H4 (cell line): ENCODE measurements at places on chromosomes 2 and 18. TPM values are rescaled to one million over a fixed set of nuclear protein-coding genes. Genes with fewer than 3 reads are reported as not detected.

DNA sequence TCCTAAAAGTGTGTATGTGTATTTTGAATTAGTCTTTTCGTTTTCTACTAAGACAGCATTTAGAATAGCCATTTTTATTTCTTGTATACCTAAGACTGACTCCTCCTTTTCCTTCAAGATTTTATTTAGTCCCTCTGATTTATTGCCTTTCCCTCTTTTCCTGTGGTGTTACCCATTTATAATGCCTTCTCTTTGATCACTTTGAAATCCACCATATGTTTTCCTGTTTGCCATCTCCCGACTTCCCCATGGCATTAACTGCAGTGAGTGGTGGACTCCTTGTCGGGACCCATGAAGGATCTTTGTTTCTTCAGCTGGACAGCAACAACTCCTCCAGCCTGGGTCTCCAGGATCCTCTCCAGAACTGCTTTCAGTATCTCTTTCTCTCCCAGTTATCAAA, 160.7 kb downstream of the CSRNP3 start:
- DNase-seq = no peak

DNA sequence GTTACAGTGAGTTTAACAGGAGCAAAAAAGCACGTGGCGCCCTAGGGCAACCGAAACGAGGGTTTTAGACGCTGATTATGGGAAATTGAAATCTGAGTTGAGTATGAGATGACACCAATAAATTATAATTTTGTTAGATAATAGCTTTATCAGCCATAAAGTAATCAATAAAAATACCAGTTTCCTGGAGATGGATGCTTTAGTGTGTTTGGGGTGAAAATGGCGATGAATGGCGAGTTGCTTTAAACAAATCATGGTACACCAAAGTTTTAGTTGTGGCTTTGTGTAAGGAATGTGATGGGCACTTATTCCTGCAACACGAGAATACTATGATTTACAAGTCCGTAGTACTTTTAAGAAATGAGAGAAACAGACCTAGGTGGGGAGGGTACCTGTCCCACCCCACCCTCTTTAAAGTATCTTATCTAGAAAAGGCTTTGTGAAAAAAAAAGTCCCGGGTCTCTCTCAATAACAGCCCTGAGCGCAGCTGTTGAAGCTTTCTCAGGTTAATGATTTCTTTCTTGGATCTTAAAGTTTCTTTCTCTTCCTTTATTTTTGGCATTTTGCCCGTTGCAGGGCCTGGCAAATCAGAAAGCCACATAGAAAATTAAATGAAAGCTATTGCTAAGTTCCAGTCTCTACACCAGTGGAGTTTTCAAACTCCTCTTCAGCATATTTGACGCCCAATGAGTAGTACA, 1.5 kb upstream of the RRM2 start:
- peak; percentile 19 for DNase-seq

- no peak for DNase-seq
Measured at GRCh38 chr2:152155209-152155608, 20.4 kb downstream of the STAM2 start.

DNA sequence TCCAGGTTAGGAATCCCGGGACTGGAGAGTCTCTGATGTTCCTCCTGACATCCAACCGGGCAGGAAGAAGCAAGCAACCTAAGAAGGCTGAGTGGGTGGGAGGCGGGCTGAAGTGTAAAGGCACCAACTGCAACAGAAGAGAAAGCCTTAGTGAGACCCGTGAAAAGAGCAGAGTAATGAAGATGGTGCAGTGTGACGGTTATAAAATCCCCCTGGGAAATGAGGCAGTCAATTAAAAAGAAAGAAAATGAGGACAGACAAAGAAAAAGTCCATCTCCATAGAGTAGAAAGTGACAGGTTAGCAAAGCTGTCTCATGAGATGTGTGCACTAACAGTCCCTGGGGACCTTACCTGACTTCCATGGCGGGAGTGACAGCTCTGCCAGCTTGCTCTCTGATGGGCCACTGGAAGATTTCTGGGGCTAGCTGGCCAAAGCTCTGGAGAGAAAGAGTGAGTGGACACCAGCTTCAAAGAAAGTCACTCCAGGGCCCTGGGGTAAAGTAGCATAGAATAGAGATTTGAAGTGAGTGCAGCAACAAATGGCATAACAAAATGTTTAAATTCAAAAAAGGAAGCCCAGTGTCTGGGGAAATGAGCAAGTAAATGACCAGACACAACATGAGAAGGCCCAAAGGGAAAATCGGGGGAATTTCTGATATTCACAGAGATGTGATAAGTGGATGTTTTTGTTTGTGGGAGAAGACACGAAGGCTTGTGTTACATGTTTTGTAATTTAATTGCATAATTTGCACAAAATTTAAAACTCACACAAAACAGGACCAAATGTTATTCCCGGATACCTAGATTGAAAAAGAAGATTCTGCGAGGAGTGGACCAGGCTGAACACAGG, 44.1 kb upstream of the IGFBP2 start:
- no peak for DNase-seq

DNA sequence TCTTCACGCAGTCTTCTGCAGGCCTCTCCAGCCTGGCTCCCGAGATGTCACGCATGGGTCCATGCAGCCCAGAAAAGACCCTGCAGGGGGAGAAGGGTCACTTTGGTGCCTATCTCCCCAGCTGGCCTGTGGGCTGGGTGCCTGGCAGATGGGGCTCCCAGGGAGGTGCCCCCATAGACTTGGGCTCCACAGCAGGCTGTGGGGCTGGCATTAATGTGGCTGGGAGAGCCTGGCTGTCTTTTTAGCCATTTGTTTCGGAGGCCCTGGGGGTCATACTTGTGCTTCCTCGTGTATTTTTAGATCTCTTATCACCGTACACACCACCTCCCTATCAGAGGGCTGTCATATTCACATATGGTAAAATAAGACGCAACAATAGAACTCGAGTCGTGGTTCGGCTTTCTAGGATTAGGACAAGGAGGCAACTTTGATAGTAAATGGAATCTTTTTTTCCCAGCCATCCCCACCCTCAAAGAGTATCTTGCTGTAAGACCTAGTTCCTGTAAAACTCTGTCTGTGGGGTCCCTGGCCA, 74.5 kb downstream of the LRRFIP1 start:
- no peak for DNase-seq

GRCh38 chr2:172434821-172435605, 7.6 kb downstream of the ITGA6 start:
- peak; percentile 63 for DNase-seq

The ASTL gene
- not detected in 2 replicates for total RNA-seq

The GNLY gene
- total RNA-seq = not detected in 2 replicates

The NPPC gene
- total RNA-seq = not detected in 2 replicates
